Stimulated activated CD4-positive, alpha-beta T cell treated with anti-CD3 and anti-CD28 coated beads, Interleukin-1b, Interleukin-23, amount 100 ng/mL, for 1 hour (primary cell): ENCODE measurements at places on chromosomes 12 and 14.

GRCh38 chr12:28550757-28551704 lies 360.8 kb downstream of the CCDC91 start:
- DNase-seq, result no peak

DNA sequence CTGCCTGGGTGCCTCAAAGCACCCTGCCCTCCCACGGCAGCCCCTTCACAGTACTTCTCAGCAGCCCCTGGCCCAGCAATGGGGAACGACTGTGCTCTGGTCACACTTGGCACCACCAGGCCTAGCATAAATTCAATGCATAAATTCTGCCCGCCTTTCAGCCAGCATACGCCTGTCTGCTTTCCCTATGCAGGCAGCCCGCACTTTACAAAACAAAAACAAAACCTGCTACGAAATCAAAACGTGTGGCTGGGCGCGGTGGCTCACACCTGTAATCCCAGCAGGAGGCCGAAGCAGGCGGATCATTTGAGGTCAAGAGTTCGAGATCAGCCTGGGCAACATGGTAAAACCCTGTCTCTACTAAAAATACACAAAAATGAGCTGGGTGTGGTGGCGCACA lies 33.5 kb downstream of the SNRNP35 start:
- no peak for DNase-seq

DNA sequence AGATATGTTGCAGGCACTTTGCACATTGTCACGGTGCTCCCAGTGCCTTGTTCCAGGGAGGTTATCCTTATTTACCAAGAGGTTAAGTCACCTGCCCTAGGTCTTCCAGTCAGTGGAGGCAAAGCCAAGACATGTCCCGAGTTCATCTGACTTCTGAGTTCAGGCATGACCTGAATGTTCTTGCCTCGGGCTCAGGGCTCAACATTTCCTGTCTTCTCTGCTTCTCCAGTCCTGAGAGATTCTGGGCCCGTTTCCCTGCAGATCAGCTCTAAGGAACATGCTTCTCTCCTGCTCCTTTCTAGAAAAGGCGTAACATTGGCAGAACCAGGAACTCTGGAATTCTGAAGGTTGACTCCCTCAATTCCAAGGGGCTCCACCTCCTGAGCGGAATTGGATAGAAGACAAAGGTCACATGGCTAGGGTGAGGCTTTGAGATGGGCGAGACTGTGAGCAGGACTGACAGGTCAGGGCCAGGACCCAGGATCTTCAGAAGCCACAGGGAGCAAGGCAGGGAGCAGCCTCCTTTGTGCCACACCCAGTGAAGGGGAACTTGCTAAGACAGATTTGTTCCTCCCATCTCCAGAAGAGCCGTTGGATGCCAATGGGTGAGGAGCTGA lies 19.9 kb downstream of the BDKRB2 start:
- DNase-seq, result no peak

DNA sequence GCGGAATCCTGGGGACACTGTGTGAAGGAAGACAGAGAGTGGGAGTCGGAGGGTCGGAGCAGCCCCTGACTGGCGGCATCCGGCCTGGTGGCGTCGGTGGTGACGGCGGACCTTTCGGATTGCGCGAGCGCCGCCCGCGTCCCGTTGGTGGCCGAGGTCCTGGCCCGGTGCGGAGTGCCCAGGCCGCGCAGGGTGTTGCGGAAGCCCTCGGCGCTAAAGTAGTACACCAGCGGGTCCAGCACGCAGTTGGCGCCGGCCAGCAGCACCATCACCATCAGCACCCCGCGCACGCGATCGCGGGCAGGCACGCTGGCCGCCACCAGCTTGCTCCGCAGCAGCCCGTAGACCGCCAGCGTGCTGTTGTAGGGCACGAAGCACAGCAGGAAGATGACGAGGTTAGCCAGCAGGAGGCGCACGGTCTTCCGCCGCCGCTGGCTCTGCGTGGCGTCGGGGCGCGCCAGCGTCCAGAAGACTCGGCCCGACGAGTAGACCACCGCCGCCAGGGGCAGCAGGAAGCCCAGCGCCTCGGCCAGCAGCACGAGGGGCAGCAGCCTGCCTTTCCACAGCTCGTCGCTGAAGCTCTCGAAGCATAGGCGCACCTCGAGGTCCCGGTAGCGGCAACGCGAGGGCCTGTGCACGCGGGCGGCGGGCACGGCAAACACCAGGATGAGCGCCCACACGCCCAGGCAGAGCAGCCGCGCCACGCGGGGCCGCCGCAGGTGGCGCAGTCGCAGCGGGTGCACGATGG lies 13.1 kb upstream of the CHD4 start:
- DNase-seq, result no peak

DNA sequence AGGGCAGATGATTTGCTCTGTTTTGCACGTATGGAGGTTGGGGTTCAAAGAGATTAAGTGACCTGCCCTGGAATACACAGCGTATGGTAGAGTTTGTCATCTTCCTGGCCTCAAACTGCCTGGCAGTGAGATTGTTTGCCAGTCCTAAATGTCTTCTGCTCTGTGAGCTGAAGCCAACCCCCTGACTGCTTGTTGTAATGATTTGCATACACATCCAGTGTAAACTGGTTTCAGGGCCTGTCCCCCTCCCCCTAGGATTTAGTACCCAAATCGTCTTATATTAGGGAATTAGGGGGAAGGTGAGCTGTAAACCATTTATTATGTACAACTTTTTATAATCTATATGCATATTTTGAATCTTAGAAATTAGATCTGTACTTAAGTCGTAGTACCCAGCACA lies 38.4 kb downstream of the AKAP3 start:
- no peak for DNase-seq

DNA sequence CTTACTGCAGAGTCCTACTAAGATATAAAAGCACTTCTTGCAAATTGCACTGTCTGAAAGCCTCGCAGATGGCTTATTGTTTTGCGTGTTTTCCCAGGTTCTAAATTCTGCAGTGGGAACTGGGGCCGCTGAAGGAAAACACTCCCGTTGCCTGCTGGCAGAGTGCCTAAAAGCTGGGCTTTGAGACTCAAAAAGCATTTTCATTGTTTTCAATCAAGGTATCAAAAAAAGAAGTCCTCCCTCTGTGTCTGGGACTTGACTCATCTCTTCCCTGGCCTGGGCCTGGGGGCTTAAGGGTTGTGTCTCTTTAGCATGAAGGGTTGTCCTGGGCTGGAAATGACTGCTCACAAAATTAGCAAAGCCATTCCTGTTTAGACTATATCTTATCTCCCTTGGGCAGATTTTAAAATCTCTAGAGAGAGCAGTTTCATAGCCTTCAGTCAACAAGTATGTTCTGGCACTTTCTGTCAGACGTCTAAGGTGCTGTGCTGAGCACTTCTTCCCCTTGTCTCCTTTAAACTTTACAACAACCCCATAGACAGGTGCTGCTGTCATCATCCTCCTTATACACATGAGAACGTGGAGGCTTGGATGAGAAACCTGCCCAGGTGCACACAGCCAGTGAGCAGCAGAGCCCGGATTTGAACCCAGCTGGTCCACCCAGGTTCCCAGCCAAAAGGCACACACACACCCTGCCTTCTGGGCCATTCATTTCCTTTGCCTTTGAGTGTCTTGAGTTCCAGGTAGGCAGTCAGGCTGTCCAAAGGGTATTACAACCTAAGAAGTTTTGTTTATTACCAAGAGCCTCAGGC lies 31.1 kb downstream of the ELK3 start:
- no peak for DNase-seq

- no peak for DNase-seq
Observed at GRCh38 chr12:106358396-106359241, 1.1 kb downstream of the POLR3B start.

DNA sequence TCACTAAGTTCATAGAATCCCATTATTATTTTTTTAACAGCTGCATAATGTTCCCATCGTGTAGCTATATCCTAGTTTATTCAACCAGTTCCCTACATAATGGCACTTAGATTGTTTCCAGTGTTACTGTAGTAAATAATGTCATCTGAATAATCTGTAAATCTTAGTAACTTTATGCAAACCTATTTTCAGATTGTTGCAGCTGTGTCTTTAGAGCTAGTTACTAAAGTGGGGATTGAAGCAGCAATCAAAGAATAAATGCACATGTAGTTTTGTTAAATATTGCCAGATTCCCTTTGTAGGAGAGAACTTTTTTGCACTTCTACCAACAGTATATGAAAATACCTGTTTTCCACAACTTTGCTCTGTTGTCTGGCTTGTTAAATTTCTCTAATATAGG lies 13.1 kb downstream of the ARID2 start:
- DNase-seq, result no peak

DNA sequence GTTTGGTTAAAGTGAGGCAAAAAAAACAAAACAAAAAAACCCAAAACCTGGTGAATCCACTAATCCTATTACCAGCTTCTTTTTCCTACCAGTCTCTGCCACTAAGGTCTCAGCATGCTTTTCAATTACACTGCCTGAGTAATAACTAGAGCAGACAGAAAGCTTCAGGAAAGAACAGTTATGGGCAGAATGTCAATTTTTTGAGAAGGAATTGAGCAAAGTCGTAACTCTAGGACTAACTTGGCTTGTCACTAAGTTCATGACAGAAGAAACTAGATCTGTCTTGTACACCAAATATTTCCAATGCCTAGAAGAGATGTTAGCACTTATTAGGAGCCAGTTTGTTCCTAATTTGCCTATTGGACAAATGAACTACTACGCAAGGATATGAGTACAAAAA lies 148.8 kb upstream of the CNOT2 start:
- no peak for DNase-seq

- no peak for DNase-seq
Observed at GRCh38 chr14:68141281-68142088, 321.9 kb downstream of the RAD51B start.

GRCh38 chr12:42483521-42483790 lies 106.1 kb downstream of the PRICKLE1 start:
- no peak for DNase-seq

GRCh38 chr14:22268875-22269274 lies 320.1 kb downstream of the DAD1 start:
- no peak for DNase-seq

- no peak for DNase-seq
Observed at GRCh38 chr12:12028668-12029402, 41.9 kb upstream of the BCL2L14 start.

DNA sequence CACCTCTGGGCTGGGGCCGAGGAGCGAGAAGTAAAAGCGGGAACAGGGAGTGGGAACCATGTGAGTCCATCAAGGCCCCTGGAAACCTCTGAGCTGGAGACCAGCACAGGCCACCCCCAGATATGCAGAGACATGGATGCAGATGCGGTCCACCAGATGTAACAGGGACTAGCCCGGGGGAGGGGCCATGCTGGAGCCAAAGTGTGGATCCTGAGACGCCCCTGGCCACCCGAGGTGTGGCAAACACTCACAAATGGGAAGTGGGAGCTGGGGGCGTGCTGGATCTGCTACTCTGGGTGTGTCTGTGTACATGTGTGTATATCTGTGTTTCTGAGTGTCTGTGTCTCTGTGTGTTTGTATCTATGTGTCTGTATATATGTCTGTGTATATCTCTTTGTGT lies 12.8 kb downstream of the MYL2 start:
- DNase-seq, result no peak

DNA sequence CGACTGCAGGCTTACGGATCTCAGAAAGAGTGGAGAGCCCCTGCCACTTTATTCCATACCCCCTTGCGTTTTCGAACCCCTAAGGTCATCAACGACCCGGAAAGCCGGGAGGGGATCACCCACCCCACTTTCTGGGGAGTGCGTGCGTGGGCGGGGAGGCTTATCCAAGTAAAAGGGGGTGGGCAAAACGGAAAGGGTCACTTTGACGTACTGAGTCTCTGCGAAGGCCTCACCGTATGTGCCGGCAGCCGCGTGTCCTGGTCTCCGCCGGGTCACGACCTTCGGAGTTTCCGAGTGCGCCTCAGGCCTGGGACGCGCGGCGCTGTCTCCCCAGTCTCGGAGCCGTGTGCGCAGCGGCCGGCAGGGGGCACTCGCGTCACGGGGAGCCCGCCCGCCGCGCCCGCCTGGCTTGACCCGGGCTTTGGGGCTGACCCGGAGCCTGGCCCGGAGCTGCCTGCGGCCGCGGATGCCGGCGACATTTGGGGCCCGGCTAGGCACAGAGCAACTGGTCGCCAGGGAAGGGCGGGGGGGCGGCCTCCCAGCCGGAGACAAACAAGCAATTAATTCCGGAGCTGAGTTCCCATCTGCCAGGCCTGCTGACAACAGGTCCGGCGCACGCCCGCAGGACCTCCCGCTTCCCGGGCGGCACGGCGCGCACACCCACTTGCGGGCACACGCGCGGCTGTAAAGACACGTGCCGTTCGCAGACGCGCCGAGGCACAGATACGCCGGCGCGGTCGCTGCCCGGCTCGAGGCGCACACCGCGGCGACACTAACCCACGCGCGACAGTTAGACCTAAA lies 890 bp upstream of the KIF26A start:
- DNase-seq, result peak; percentile 43
